ENCODE measurements at places on chromosomes 7 and 10. TPM values are rescaled to one million over a fixed set of nuclear protein-coding genes. Genes with fewer than 3 reads are reported as not detected.

The PLCE1 gene
- 0.02 TPM for total RNA-seq

The ADGRA1 gene
- not detected for total RNA-seq

The TLX1 gene
- not detected for total RNA-seq

The PLXDC2 gene
- not detected for total RNA-seq

Data from activated CD4-positive, alpha-beta memory T cell treated with anti-CD3 and anti-CD28 coated beads for 36 hours (primary cell).